ENCODE measurements at places on chromosomes 7 and 10.

- DNase-seq: no peak
These were observed 31.2 kb upstream of the COMTD1 start for GRCh38 chr10:75266945-75267344.

GRCh38 chr10:62818426-62819011, 2.4 kb upstream of the EGR2 start:
- DNase-seq: no peak

DNA sequence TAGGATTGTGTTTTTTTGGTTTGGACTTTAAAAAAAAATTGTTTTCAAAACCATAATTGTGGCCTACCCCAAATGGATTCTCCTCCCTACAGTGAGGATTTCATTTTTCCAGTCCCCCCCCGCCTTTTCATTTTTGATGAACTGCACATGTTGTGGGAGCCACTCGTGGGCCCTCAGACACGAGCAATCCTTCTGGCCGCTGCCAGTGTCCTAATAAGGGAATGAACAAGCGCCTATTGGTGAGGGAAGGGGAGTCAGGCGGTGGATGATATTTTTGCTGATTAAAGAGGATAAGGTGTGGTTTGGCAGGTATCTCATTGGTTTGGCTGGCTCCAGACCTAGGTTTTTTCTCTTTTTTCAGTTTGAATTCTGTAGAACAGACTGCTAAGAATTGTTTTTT, 78.7 kb upstream of the AGBL3 start:
- no peak for DNase-seq

GRCh38 chr7:76238326-76238725, 36.6 kb downstream of the SRRM3 start:
- DNase-seq: no peak

DNA sequence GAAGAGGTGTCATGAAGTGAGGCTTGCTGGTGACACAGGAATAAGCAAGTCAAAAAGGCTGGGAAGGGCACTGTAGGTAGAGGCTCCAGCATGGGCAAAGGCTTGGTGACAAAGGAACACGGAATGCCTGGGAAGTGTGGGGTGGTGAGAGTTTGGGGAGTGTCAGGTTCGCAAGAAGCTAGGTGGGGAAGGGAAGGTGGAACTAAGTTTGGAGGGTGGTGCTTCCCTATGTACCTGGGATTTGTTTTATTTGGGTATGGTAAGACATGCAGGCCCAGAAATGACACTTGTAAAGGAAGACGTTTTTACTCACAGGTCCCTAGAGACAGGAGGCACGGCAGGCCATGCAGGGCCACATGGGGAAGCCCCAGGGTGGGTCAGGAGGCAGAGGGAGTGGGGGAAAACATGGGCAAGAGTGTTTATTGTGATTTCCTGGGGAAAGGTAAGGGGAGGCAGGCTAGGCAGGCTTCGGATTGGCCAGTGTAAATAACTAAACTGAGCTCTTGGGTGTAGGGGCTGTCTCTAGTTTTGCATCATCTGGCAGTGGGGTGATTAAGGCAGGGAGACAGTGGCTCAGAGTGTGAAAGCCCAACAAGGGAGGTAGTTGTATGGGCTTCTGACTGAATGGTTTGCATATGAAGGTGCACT, 52.1 kb downstream of the SH2D4B start:
- no peak for DNase-seq

DNA sequence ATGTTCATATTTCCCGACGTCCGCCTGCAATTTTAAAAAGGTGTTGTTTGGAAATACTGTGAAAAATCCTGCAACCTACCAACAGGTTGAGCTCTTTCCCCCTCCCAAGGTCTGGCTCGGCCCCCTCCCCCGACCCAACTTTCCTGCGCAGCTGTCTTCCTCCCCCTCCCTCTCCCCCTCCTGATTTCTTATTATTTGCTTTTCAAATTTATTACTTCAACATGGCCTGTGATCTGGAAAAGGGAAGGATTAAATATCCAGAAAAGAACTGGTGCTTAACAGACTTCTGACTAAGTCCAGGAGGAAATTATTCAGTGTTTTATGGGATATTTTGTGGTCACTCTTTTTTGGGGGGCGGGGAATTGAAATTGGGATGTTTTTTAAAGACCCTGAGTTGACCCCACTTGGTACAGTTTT, 2.4 kb downstream of the ARID5B start:
- no peak for DNase-seq

- DNase-seq: no peak
These were observed 12.9 kb upstream of the INPP5A start for GRCh38 chr10:132524443-132525285.

DNA sequence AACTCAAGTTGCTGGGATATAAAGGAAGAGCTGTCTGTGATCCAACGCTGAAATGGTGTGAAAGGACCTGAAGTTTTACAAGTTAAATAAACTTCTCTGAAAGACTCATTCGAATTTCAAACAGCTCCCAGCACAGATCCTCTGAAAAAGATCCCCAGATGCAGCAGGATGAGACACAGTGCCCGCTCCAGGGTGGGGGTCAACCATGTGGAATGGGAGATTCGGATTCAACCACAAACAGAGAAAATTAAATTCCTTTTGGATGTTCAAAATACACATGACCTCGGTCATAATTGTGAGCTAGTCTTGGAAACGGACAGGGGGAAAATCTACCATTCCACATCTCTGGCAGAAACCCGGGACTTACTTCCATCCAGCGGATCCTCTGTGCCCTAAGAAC, 119.6 kb downstream of the PRKAG2 start:
- no peak for DNase-seq
